ENCODE measurements at places on chromosomes 6 and 20.

- no peak for DNase-seq
Observed at GRCh38 chr6:34487536-34487935, 21.7 kb downstream of the PACSIN1 start.

DNA sequence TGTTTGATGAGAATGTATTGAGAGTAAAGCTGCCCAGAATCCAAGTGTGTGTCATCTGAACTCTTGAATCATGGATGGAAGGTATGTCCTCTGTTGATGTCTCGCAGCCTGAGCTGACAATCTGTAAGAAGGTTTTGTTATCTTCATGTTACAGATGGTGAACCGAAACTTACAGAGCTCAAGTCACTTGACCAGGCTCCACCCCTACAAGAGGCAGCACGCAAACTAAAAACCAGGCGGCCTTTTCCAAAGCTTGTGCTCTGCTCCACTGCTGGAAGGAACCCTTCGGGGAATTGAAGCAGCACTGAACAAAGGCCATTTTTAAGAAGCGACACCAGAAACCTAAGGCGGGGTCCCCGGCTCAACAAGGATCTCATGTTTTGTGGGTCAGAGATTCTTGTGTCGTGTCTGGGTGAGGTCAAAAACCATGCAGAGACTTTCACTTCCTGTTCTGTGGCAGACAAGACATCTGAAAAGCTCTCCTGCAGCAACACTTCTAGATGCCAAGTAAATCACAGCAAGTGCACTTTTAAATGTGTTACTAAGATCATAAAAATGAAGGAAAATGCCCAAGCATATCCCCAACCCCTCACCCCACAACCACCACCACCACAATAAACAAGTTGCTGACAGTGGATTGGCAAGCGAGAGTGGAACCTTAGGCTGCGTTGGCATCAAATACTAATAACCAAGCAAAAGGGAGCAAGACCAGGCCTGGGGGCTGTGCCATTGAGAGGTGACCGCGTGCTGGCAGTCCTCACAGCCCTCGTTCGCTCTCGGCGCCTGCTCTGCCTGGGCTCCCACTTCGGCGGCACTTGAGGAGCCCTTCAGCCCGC is 27.3 kb downstream of the NQO2 start:
- no peak for DNase-seq

DNA sequence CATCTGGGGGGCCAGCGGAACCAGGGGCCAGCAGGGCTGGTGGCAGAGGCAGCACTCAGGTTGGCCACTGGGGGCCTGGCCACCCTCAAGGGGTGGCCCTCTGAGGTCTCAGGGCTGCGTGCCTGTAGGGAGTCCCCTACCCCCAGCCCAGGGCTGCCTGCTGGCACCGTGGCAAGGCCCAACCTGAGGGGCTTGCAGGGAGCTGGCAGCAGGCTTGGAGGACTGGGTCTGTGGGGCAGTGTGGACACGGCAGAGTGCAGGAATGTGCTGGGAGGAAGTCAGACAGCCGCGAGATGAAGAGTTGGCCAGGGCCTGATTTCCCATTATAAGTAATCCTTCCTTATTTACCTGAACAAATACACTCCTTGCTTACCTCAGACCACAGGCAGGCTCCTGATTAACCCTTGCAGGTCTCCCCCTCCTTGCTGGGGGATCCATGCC is at the start of gene SPDEF:
SPDEF (minus strand) TSS at position 299 of the 441 bp plus-strand sequence. CDS start 11,874 bp downstream, outside the sequence.
- DNase-seq = no peak

DNA sequence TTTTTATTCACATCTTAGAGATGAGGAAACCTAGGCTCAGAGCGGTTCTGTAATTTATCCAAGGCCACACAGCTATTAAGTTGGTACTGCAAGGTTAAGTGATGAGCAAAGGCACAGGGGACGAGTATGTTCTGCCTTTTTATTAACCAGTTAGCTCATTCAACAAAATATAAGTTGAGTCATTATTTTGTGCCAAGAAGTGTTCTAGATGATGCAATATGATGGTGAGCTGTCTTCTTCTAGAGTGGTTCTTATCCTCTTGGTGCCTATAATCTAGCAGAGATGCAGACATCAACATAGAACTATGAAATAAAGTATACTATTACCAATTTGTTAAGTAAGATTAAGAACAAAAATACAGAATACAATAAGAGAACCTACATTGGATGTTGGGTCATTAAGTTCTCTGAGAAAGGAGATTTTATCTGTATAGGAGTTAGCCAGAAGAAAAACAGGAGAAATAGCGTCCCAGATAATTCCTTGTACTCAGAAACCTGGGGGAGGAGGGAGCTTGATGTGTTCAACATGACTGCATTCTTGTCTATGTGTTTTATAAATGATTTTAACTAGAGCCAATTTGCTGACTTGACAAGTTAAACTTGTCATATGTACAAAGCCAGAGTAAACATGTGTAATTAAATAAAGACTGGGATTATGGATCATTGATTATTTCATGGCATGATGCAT is 122.3 kb downstream of the TBXT start:
- DNase-seq = no peak

DNA sequence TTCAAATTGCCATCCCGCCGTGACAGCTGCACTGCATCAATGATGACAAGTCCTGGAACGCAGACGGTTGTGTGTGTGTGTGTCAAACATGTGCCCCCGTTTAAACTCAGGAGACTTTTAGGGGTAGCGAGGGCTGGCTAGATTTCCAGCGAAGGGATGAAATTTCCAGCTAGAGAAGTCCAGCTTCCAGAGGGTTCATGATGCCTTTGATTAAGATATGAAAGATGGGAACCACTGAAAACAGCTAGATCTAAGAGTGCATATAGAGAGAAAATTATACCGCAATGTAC is 644 bp downstream of the KIZ start:
- no peak for DNase-seq

GRCh38 chr20:11754451-11754850 is 163.2 kb upstream of the BTBD3 start:
- no peak for DNase-seq

- no peak for DNase-seq
Observed at GRCh38 chr20:46215913-46216707, 92.2 kb downstream of the CDH22 start.

DNA sequence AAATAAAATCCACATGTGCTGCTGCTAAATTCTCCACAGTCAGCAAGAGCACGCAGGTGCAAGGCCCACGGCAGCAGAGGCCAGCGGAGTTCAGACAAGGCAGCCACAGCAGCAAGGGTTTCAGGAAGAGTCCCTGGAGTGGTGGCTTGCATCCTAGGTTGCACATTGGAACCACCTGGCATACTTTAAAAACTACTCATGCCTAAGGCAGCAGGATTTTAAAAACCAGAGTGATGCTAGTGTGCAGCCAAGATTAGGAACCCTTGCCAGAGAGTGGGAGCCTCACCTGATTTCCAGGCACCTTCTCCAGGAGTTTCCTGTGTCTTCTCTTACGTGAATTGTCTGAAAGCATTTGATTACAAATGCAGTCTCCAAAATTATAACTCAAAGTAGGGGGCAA is 104.0 kb upstream of the GPR6 start:
- DNase-seq = no peak

- DNase-seq = no peak
Observed at GRCh38 chr6:7882505-7883257, 27.9 kb downstream of the TXNDC5 start.

GRCh38 chr6:2876210-2877056 is 26.7 kb downstream of the SERPINB9 start:
- no peak for DNase-seq

DNA sequence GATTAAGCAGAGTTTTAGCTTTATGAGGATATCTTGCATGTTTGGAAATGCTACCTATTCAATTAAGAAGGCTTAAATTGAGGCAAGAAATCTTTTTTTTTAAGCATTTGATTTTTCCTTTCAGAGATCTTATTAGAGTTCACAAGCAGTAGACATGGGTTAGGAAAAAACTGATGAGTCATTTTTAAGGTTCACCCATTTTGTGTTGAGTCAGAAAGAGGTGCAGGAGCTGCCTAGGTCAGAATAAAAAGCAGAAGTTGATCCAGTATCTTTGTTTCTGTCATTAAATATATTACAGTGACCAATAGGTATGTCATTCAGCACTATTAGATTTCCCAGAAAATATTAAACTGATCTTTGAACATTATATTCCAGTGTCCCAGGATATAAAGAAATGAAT is 306.8 kb downstream of the LMBRD1 start:
- DNase-seq = no peak

DNA sequence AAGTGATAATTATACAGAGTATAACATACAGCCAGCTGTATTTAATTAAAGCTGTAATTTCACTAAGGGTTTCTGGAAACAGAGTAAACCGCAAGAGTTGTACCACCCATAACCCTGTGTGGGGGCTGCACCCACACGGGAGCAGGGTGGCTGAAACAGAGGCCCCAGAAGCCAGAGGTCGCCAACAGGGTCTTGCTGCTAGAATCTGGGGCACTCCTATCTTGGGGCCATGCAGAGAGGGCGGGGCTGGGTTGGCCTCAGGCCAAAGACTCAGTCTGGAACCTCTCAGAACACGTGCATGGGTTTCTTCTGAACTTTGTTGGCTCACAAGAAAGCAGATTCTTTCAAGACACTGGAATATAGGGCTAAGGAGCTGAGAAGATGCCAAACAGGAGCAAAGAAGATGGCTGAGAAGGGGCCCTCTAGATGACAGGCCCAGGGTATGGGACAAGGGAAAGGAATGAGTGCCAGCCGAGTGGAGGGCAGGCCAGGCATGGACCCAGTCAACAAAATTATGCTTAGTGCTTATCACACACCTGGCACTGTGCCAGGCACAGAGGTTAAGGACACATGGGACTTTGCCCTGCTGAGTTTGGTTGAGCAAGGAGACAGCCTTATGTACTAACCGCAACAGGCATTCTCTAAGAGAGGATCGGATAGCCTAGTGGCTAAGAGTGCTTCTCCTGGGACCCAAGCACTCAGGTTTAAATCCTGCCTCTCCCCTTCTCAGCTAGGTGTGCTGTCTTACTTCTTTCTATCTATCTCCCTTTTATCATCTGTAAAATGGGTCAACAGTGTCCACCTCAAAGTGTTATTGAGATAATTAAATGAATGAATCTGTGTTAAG is 96.6 kb upstream of the FOXP4 start:
- DNase-seq = no peak

- DNase-seq = no peak
Observed at GRCh38 chr20:10792291-10792690, 118.5 kb upstream of the JAG1 start.

DNA sequence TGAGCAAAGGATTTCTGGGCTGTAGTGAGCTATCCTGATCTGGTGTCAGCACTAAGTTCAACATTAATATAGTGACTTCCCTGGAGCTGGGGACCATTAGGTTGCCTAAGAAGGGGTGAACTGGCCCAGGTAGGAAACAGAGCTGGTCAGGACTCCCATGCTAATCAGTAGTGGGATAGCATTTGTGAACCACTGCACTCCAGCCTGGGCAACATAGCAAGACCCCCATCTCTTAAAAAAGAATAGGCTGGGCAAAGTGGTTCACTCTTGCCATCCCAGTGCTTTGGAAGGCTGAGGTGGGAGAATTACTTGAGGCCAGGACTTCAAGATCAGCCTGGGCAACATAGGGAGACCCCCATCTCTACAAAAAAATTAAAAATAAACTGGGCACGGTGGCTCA is 39.3 kb downstream of the BAK1 start:
- DNase-seq = no peak

GRCh38 chr6:13553646-13554045 is 20.8 kb upstream of the SIRT5 start:
- no peak for DNase-seq
